ENCODE measurements at places on chromosomes 7 and 10.

DNA sequence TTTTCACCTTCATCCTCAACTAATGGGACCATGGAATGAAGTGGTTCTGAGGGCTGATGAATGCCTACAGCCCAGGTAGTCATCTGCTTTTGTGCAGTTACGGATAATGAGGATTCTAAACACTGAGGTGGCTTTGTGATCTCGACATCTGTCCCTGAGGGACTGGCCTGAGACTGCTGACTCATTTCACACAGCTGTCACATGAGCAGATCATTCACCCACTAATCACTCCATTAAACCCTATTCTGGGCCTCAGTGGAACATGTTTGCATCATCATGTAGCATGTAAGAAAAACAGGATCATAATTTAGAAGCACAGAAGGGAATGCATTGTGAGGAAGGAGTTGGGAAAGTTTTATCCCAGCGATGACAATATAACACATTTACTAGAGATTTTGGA, 79.4 kb upstream of the FEZF1 start:
- no peak for DNase-seq

- no peak for DNase-seq
These were observed 10.0 kb upstream of the EMX2 start for GRCh38 chr10:117532451-117533107.

- DNase-seq, result no peak
These were observed 1139.7 kb upstream of the CELF2 start for GRCh38 chr10:9877978-9878377.

GRCh38 chr10:79249186-79250121, 97.8 kb upstream of the PPIF start:
- DNase-seq, result peak; percentile 83

- DNase-seq, result no peak
These were observed 132.3 kb downstream of the DPY19L1 start for GRCh38 chr7:34904987-34905386.

DNA sequence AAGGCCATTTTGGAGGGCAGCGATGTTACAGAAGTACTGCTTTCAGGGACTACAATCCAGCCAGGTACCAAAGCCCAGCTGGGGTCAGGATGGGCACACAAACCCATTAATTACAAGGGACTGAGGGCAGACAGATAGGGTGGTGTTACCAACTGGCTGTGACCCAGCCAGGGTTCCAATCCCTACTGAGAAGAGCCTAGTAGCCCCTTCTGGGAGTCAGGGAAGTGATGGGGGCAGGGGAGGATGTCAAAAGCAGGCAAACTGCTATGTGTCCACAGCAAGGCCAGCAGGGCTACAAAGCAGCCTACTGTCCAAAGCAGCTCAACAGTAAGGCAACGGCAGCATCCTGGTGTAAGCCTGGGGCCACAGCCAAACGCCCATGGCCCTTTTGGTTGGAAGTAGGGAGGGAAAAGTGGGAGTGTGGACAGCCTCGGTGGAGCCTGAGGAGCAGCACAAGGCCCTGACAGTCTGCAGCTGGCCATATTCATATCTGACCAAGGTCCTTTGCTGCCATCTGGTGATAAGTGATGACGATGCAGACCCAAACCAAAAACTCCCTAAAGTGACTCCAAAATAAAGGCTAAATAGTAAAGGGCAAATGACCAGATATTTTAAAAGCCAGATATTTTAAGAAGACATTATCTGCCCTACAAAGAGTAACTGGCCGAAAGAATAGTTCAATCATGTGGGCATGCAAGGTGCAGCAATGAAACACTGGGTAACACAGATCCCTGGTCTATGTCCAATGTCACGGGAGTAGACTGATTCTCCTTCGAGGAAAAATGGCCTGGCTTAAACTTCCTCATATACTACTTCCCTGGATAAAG, 56.9 kb downstream of the XPNPEP1 start:
- DNase-seq, result no peak

DNA sequence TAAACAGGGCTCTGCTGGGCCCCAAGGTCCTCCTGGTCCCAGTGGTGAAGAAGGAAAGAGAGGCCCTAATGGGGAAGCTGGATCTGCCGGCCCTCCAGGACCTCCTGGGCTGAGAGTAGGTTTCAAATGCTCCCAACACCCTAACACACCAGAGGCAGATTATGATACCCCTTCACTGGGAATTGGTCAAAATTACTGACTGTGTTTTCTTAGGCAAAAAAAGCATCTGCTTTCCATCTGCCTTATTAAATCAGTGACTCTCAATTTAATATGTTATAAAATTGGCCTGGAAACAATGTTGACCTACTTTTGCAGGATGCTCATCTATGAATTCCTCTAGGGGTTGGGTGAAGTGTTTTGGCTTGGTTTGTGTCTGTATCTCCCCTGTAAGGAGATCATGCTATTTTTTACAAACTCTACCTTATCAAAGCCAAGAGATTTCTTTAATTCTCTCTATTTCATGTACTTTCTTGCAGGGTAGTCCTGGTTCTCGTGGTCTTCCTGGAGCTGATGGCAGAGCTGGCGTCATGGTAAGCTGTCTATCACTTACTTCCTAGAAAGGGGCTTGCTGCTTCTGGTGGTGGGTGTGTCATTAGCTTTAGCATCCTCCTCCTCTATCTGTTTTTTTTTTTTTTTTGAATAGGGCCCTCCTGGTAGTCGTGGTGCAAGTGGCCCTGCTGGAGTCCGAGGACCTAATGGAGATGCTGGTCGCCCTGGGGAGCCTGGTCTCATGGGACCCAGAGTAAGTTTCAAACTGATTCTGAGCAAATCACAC, 15.9 kb downstream of the COL1A2 start:
- no peak for DNase-seq

DNA sequence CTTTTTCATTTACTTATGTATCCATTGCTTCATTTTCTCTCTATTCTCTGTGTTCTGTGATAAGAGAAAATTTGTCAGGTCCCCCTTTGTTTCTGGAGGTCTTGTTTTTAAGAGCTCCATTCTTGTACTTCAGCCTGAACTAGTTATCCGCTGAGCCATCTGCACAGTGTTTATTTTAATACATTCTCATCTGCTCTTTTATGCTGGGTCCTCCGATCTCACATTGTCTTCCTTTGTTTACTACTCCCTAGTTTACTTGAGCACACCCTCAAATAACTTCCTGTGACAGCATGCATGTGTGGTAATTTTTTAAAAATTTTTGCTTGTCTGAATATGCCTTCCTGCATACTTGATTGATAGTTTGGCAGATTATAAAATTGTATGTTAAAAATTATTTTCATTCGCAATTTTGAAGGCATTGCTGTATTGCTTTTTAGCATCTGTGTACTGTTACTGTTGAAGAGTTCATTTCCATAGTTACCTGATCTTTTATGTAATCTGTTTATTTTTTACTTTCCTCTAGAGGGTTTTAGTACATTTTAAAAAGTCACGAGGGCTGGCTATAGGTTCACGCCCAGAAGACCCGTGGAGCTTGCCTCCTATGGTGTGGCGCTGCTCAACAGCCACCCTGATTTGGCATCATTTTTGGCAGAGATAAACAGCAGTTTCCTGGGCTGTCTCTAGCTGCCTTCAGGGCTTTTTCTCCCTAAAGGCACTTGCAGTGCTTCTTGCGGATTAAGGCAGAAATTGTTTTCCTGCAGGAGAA, 31.9 kb downstream of the RSBN1L start:
- no peak for DNase-seq

DNA sequence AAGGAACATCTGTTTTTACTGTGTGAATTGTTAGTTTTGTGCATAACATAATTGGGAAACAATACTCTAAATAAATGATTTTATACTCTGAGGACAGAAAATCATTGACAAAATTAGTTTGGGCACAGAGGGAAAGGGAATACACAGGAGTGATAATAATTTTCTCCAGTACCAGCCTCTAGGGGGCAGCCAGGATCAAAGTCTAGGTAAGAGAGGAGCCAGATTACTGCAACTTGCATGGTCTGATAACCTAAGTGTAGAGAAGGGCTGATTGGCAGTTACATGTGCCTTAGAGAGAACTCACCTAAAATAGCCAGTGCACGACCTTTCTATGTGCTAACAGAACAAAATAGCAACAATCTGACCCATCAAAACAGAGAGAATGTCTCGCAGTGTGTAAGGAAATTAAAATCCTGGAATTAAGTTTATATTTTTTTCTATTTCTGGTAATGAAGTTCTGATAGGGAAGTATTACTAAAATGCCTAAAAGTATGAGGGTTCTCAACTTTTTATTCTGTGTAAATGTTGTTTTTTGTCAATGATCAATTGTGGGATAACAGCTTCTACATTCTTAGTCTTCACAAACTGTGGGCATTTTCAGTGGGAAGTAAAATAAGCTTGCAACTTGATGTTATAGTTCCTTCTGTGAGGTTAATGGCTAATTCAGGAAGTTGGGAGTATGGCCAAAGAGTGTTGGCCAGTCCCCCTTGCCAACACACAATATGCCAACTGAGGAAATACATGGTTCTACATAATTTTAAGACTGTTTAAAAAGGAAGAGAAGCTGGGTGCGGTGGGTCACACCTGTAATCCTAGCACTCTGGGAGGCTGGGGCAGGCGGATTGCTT, 66.4 kb downstream of the EXOC6 start:
- peak; percentile 65 for DNase-seq

- peak; percentile 68 for DNase-seq
These were observed 441 bp downstream of the BMI1 start for GRCh38 chr10:22321156-22321923.

DNA sequence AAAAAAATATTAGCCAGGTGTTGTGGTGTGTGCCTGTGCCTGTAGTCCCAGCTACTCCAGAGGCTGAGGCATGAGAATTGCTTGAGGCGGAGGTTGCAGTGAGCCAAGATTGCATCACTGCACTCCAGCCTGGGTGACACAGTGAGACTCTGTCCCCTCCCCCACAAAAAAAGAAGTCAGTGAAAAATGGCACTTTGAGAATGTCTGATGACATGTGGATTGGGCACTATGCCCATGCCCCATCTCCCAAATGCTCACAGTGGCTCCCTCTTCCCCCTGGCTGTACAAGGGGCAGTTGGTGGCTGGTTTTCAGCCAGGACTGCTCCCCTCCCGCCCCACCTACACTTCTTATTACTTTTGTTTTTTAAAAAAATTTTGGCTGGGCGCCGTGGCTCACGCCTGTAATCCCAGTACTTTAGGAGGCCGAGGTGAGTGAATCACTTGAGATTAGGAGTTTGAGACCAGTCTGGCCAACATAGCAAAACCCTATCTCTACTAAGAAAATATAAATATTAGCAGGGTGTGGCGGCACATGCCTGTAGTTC, 26.1 kb downstream of the IL15RA start:
- no peak for DNase-seq
